MM.1S (cell line): ENCODE measurements at places on chromosomes 11 and 22.

DNA sequence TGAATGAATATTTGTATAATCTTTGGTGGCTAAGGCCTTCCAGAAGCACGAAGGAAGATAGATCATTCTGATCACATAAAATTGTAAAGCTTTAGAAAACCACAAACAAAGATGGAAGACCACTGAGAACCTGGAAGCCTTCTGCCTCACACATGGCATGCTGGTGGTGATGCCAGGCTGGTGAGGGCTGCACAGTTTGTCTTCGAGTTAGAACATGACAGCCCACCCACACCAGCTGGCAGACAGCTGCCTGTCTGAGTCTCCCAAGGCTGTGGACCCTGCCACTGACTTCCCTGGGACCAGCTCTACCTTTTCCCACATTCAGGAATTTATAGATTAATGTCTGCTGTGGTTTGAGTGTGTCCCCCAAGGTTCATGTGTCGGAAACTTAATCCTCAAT lies 48.8 kb upstream of the B3GAT1 start:
- no peak for DNase-seq
- H3K27ac ChIP-seq: no peak overlapping the region
- no peaks in the 10 kb centered on the region for H3K36me3 ChIP-seq
- no peaks in the 10 kb centered on the region for H3K27me3 ChIP-seq
- no peak overlapping the region for H3K4me3 ChIP-seq

DNA sequence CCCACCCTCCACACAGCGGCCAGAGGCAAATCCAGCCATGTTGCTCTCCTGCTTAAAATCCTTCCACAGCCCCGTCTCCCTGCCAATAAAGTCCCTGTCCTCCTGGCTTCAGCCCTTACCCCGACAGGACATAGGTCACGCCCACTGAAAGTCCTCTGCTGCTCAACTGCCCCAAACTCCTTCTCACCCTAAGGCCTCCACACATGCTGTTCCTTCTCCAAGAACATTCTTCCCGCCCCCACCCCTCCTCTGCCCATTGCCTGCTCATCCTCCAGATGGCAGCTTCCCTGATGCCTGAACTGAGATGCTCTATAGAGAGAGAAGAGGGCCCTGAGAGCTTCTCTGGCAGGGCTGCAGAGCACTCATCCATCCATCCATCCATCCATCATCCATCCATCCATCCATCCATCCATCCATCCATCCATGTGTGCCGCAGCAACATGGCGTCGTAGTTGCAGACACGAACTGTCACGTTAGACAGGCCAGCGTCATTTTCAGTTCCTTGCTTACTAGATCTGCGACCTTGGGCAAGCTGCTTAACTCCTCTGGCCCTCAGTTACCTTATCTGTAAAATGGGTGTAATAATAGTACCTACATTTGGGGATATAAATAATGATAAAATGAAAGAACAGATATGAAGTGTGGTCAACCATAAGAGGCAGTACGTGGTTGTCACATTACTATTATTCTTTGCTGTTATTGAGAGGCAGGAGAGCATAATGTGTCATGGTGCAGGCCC lies 9.4 kb downstream of the NPTXR start:
- H3K4me1 ChIP-seq: no peaks in the 10 kb centered on the region
- no peak overlapping the region for H3K27ac ChIP-seq
- H3K36me3 ChIP-seq: no peaks in the 10 kb centered on the region
- DNase-seq: no peak

GRCh38 chr11:39434466-39434865 lies 2025.0 kb downstream of the LRRC4C start:
- H3K4me1 ChIP-seq: no peaks in the 10 kb centered on the region
- no peak overlapping the region for H3K27ac ChIP-seq
- H3K27me3 ChIP-seq: no peaks in the 10 kb centered on the region

GRCh38 chr22:36741204-36741793 lies 34.6 kb downstream of the IFT27 start:
- peak overlapping the region; percentile 48; the same call in 1 of the 2 replicates for H3K4me3 ChIP-seq
- no peaks in the 10 kb centered on the region for H3K4me1 ChIP-seq
- H3K36me3 ChIP-seq: no peaks in the 10 kb centered on the region
- DNase-seq: peak; percentile 10
- no peak overlapping the region for H3K27ac ChIP-seq

DNA sequence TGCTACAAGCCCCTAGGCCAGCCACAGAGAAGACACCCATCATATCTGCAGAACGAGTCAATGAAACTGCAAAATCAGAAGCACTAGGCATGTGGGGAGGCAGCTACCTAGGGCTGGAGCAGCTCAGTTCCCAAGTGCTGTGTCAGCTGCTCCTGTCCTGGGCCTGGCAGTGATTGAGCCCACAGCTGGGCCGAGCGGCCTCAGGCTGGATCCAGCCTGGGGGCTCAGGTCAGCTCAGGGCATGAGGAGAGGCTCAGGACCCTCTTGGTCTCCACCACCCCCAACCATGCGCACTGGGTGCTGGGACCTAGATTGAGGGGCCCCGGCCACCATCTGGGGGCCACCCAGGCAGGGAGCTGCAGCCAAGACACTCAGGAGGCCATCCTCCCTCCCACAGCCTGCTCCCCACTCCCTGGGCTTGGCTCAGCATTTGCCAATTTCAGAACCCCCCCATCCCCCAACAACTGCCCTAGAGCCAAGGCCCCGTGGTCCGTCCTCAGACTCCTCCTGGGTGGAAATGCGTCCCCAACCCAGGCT lies 2.4 kb upstream of the TNNT3 start:
- no peak overlapping the region for H3K27ac ChIP-seq
- DNase-seq: no peak
- H3K36me3 ChIP-seq: no peaks in the 10 kb centered on the region
- H3K4me3 ChIP-seq: no peak overlapping the region
- H3K4me1 ChIP-seq: no peaks in the 10 kb centered on the region

- H3K4me1 ChIP-seq: no peaks in the 10 kb centered on the region
- no peak for DNase-seq
- H3K4me3 ChIP-seq: no peak overlapping the region
- H3K27me3 ChIP-seq: no peaks in the 10 kb centered on the region
- H3K27ac ChIP-seq: no peak overlapping the region
Measured at GRCh38 chr11:105975128-105975527, 46.9 kb downstream of the MSANTD4 start.

DNA sequence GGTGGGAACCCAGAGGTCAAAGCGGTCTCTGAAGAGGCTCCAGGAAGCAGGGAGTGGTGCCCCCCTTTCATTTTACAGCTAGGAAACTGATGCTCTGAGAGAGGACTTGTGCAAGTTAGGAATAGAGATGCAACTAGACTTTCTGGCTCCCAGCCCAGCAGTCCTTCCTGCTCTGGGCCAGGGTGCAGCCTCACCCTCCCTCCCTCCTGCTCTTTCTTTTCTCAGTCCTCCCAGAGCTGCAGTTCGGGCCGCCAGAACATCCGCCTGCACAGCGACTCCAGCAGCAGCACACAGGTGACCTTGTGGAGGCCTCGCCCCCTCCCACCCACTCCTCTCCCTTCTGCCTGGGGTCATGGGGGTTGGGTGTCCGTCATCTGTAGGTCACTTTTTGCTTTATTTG lies 51.5 kb downstream of the LHFPL7 start:
- no peak overlapping the region for H3K4me3 ChIP-seq
- peak overlapping the region; percentile 64 for H3K27ac ChIP-seq
- peak; percentile 31 for DNase-seq
- 0 out of 2 replicates have a peak, but pooled peaks cover 11% of the 10 kb centered on the region for H3K4me1 ChIP-seq

DNA sequence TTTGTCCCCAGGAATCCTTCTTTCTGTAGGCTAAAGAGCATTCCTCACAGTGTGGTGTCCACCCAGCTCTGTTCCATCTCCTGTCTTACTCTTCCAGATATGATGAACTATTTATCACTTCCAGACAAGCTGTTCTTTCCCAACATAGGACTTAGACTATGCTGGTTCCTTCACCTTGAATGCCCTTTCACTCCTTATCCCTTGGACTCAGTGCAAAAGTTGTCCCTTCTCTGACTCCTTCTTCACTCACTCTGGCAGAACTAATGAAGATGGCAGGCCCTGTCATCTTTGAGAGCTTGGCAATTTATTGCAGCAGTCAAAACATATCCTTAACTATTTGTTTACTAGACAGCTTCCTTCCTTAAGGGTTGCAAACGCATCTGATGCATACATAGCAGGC lies 3.5 kb upstream of the OSBP2 start:
- H3K27me3 ChIP-seq: no peaks in the 10 kb centered on the region
- no peak overlapping the region for H3K27ac ChIP-seq
- H3K36me3 ChIP-seq: no peaks in the 10 kb centered on the region
- H3K4me1 ChIP-seq: no peaks in the 10 kb centered on the region
- DNase-seq: no peak
- H3K4me3 ChIP-seq: no peak overlapping the region

GRCh38 chr11:87894961-87895360 lies 280.3 kb downstream of the RAB38 start:
- H3K27ac ChIP-seq: no peak overlapping the region
- H3K4me1 ChIP-seq: no peaks in the 10 kb centered on the region
- H3K27me3 ChIP-seq: no peaks in the 10 kb centered on the region
- H3K36me3 ChIP-seq: no peaks in the 10 kb centered on the region
- no peak for DNase-seq
- no peak overlapping the region for H3K4me3 ChIP-seq

DNA sequence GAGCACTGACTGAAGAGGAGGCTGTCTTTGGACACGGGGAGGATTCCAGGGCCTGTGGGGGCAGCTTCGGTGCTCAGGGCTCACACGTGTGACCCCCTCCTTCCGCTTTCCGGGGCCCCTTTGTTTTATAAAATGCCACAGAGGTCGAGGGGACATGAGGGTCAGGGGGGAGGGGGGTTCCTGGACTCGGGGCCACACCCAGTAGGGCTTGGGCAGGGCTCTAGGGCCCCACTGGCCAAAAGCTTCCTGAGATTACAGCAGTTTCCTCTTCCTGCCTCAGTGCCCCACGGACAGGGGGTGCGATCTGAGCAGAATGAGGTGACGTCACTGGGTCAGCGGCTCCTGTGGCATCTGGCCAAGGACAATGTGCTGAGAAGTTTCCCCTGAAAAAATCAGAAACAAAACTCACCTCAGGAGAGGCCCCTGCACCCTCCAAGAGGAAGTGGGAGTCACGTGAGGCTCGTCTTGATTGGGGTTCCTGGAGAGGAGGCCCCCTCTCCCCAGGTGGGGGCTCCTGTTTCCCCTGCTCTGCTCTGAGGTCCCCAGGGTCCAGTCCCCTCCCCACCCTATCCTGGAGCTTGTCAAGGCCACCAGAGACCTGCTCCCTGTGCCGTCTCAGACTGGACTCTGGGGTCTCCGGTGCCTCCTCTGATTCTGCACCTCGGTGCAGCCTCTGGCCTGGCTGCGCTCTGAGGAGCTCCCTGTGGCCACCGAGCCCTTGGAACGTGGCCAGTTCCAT lies 6.4 kb upstream of the IFITM3 start:
- DNase-seq: no peak
- H3K27ac ChIP-seq: no peak overlapping the region
- H3K36me3 ChIP-seq: no peaks in the 10 kb centered on the region
- no peak overlapping the region for H3K4me3 ChIP-seq
- peaks cover 75% of the 10 kb centered on the region for H3K27me3 ChIP-seq

DNA sequence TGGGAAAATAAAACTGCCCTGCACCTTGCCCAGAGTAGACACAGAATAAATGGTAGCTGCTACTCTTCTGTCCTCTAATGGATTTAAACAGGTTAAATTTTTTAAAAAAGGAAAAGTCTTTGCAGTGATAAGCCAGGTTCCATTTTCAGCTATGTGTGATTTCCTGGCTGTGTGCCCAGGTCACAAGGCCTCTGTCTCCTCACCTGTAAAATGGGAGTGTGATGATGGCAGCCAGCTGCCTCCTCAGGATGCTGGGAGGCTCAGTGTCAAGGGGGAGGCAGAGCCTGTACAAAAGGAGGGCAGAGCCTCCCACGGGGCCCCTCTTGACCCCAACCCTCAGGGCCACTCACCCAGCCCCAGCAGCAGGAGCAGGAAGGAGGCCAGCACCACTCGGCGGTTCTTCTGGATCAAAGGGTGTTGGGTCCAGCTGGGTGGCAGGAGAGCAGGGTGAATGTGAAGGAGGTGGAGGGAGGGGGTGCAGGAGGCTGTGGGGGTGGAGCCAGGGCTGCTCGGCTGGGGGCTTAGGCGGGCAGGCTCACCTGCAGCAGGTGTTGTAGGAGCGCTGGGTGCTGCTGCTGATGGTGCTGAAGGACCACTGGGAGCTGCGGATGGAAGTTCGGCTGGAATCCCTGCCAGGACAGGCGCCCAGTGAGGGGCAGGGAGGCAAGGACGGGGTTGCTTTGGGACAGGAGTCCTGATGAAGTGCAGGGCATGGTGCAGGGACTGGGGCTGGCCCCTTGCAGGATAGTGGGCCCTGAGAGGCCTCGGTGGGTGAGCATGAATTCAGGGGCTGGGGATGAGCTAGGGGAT lies 1.9 kb downstream of the TMEM134 start:
- no peak overlapping the region for H3K27ac ChIP-seq
- no peak overlapping the region for H3K4me3 ChIP-seq
- no peaks in the 10 kb centered on the region for H3K36me3 ChIP-seq
- no peaks in the 10 kb centered on the region; the same call in 1 of the 2 replicates for H3K27me3 ChIP-seq

- H3K4me1 ChIP-seq: no peaks in the 10 kb centered on the region
- no peaks in the 10 kb centered on the region for H3K36me3 ChIP-seq
- no peak for DNase-seq
- H3K27ac ChIP-seq: no peak overlapping the region
- H3K27me3 ChIP-seq: peaks cover 74% of the 10 kb centered on the region
- no peak overlapping the region for H3K4me3 ChIP-seq
Measured at GRCh38 chr11:69748637-69749036, 26.5 kb downstream of the FGF4 start.

- DNase-seq: no peak
- no peaks in the 10 kb centered on the region for H3K4me1 ChIP-seq
- no peaks in the 10 kb centered on the region for H3K36me3 ChIP-seq
- no peak overlapping the region for H3K27ac ChIP-seq
- no peaks in the 10 kb centered on the region for H3K27me3 ChIP-seq
Measured at GRCh38 chr11:120043328-120043945, 94.5 kb downstream of the TRIM29 start.

DNA sequence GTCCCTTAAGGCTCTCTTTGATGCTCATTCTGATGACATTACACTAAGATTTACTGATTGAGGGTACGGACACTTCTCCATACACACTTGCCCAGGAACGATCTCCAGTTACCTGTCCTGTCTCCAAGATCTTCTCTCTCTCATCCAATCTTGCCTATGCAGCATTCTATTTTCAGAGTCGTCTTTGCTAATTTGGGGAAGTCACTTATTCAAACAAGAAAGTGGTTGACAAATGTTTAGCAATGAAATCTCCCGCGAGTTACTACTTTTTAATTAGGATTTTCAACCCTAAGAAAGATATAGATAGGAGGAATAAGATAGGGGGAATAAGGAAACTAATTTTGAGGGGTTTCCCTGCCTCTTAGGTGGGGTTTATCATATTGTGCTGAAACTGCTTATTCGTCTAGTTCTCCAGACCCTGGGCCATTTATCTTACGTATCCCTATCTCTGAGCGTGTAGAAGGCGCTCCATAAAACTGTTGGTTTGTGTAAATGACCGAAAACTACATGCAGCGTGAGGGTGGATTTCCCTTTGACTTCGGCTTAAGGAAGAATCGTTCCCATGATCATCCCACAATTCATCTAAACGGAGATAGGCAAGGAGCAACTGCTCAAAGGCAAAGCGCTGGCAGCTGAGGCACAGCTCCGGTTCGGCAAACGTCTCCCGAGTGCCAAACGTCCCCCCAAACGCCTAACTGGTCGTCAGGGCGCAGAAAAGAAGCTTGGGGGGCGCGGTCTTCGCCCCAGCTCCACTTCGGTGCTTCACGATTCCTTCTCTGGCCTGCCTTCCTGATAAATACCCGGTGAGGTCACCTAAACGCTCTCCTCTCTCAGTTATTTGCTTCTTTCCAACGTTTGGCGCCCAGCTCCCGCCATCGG lies 804 bp downstream of the APIP start:
- H3K36me3 ChIP-seq: no peaks in the 10 kb centered on the region
- no peaks in the 10 kb centered on the region for H3K27me3 ChIP-seq
- peak; percentile 19 for DNase-seq
- peak overlapping the region; percentile 80 for H3K4me3 ChIP-seq
